BJ (cell line): ENCODE measurements at places on chromosomes 5 and 9.

GRCh38 chr5:108233617-108234155 is 148.2 kb downstream of the FBXL17 start:
- DNase-seq = no peak

DNA sequence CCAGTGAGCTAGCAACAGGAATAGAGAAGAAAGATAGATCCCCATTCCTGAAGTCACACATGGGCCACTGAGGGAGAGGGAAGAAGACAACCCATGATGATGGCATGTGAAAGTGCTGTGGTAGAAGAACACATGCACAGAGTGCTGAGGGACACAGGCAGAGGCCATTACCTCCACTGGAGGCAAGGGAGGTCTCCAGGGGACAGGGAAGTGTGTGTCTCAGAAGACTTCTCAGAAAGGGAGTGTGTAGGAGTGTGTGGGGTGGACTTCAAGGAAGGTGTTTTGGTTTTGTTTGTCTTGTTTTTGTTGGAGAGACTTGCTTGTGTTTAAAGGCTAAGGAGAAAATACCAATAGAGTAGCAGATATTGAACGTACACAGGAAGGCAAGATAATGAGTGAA is 77.0 kb upstream of the SMARCA2 start:
- no peak for DNase-seq

- no peak for DNase-seq
These were observed 17.3 kb downstream of the NAIF1 start for GRCh38 chr9:128049843-128050242.

DNA sequence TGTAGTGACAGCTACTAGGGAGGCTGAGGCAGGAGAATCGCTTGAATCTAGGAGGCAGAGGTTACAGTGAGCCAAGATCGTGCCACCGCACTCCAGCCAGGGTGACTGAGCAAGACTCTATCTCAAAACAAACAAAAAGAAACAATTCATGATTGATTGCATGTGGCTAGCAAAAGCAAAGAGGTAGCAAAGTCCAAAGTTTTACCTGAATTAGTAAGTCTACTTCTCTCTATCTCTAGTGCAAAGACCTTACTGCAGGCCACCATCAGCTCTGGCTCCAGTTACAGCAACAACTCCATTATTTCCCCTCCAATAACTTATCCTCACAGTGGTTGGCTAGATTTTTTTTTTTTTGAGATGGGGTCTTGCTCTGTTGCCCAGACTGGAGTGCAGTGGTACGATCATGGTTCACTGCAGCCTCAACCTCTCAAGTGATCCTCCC is 6.2 kb upstream of the SAR1B start:
- DNase-seq = no peak

DNA sequence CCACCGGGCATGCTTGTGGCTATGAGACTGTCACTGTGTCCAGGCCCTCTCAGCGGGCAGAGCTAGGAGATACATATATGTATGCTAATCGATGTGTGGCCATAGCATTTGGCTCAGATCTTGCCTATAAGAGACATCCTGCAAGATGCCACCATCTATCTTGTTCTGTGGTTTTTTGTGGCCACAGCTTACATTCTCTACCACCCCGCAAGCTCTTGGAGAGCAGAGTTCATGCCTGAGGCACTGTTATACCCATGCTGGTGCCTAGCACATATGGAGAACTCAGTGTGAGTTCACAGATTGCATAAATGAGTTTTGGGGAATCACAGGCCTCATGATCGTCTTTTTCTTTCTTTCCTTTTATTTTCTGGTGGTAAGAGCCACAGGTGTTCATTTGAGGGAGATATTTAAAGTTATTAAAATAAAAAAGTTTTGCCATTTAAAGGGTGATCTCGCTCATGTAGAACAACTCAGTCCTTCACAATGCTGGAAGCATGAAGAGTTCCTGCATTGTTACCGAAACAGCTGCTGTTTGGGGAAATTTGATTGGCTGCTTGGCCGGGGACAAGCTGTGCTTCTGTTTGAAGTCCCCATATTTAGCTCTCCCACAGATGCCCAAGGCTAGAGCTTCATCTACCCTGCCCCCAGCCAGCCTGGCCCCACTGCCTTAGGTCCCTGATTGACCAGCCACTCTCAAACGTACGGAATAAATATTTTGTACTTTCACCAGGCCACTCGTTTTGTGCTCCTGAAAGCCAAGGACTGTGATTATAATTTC is 169.2 kb upstream of the MAP1B start:
- DNase-seq = no peak

GRCh38 chr5:176994460-176995121 is 12.0 kb downstream of the UIMC1 start:
- no peak for DNase-seq

DNA sequence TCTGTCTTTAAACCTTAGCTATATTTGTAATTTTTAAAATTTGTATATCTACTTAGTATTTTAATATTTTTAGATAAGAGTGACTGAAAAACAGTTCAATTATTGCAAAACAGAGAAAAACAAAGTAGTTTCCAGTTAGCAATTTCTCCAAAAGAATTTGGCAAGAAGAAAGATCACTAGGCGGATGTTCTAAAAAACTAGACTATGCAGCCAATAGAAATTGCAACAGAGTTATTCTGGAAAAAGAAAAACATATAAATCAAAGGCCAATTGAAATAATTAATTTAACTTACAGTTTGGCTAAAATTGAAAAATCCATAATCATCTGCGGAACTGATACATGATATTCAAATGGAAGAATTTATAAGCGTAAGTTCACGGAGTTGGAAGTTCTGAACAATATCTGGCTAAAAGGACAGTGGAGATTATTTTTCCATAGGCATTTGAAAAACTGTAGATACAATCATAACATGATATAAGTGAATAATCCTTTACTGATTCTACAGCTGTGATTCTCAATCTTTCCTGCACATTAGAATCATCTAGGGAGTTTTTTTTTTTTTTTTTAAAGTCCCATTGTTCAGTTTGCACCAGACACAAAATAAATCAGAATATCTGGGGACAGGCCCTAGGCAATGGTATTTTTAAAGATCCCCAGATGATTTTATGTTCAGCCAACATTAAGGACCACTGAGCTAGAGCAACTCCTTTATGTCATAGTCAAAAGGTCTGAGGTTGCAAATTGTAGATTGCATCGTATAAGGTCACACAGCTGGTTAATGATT is 605.1 kb upstream of the DAB2 start:
- no peak for DNase-seq

DNA sequence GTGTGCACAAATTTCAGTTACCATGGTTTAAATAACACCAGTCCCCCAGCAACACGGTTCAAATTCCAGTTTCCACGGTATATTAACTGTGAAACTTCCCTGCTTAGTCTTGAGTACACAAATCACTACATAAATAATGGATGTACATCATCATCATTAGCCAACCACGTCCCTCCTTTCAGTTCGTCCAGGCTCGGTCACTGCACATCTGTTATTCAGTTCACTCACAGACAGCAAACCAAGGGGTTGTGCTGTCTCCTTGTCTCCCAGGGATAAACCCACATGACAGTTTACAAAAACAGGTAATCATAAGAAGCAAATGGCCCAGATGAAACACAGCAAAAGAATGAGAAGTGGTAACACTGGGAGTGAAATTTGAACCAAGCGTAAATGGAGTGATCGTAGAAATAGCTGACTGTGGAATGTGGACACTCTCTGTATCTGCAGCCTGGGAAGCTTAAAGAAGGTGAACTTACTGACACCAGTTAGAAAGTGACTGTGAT is 61.0 kb upstream of the RAD23B start:
- no peak for DNase-seq

- no peak for DNase-seq
These were observed 45.3 kb upstream of the RICTOR start for GRCh38 chr5:39119404-39120051.

GRCh38 chr9:38233796-38234355 is 158.6 kb upstream of the ALDH1B1 start:
- no peak for DNase-seq

DNA sequence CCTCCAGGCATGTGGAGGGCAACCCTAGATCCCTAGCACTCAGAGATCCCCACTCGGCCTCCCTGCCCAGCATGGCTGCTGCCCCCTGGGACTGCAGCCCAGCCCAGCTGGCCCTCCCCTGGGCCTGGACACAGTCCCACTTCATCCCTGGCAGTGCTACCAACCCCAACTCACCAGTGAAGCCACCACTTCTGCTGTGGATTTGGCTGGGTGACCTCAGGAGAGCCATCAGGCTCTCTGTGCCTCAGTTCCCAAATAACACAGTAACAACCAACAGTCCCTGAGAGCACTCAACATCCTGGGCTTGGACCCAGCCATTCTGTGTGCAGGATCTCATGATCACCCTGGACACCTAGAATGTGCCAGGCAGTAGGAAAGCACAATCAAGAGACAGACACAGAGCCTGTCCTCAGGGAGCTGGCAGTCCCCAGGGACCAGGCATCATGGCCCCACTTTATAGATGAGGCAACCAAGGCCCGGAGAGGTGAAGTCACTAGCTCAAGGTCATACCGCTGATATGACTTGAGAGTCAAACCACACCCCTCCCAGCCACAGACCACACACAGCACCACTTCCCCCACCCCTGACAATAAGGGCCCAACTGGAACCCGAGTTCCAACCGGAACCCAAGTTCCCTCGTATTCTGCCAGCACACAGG is 4.7 kb upstream of the PSMB7 start:
- no peak for DNase-seq

GRCh38 chr5:131496400-131496713 is 138.7 kb downstream of the RAPGEF6 start:
- no peak for DNase-seq

GRCh38 chr9:112124156-112124555 is 50.9 kb downstream of the SUSD1 start:
- no peak for DNase-seq

DNA sequence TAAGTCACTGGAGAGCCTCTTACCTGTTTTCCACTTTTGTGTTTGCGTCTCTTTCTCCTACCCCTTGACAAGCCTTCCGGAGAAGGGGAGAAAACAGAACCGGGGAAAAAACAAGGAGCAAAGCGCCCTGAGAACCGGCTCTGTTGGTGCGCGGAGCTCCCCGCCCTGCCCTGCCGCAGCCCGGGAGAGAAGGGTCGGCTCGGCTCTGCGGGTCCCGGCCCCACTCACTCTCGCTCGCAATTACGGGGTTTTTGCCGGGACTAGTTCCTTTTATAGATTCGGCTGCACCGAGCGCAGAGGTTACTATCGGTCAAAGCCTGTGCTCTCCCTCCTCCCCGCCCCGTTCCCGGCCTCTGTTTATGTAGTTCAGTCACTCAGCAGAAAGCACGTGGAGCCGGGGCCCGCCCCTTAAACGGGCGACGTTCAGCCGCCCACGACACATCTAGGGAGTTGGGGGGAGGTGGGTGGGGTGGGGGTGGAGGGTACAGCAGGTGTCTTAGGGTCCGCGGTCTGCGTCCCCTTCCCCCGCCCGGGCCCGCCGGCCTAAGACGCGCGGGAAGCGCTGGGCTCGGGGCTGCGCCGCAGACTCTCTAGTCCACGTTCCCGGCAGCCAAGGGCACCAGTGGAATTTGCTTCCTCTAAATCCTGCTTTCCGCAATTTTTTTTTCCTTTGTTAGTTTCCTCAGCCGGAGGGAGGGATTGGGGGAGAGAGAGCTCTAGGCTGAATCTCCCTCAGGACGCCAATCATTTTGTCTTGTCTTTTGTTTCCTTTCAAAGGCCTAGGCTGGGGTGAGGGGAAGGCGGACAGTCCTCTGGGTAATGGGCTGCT is at the start of gene ABCA1:
Gene ABCA1 (minus strand): TSS at position 244 of the 829 bp plus-strand sequence. CDS start 24,476 bp downstream, outside the sequence.
- DNase-seq = no peak

GRCh38 chr9:129786481-129786880 is 16.5 kb upstream of the TOR1B start:
- DNase-seq = no peak

GRCh38 chr5:63655043-63655442 is 307.2 kb downstream of the HTR1A start:
- no peak for DNase-seq

DNA sequence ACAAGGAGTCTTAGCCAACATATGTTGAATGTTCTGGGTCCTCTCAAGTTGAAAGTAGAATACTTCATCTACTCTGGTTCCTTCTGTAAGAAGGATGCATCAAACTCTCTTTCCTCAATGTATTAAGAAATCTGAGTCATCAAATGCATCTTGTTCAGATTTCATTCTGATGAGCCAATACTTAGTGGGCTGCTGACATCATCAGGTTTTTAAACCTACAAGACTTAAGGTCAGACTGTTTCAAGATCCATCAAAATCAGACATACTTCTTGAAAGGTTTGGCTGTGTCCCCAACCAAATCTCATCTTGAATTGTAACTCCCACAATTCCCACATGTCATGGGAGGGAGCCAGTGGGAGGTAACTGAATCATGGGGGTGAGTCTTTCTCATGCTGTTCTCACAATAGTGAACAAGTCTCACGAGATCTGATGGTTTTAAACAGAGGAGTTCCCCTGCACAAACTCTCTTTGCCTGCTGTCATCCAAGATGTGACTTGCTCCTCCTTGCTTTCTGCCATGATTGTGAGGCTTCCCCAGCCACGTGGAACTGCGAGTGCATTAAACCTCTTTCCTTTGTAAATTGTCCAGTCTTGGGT is 168.8 kb downstream of the RAPGEF6 start:
- peak; percentile 31 for DNase-seq
